PC-3 (cell line): ENCODE measurements at places on chromosomes 11 and 22. TPM values are rescaled to one million over a fixed set of nuclear protein-coding genes. Genes with fewer than 3 reads are reported as not detected.

The FAM180B gene
- not detected in 2 replicates for total RNA-seq

The POTEH gene
- total RNA-seq = not detected in 2 replicates

The RIMBP3B gene
- total RNA-seq = 0.06 TPM in 1 of 2 replicates, not detected in the other

The SHISA8 gene
- not detected in 2 replicates for total RNA-seq

The MAPK8IP2 gene
- 1.2 and 1.5 TPM in 2 replicates for total RNA-seq

The SCN3B gene
- total RNA-seq = 0.23 and 0.26 TPM in 2 replicates

The TREH gene
- total RNA-seq = not detected in 2 replicates

The MFNG gene
- total RNA-seq = 1.7 and 2.4 TPM in 2 replicates

GRCh38 chr11:87926250-87926970 lies 248.8 kb downstream of the RAB38 start:
- H3K4me1 ChIP-seq = peaks cover 23% of the 10 kb centered on the region
- peak overlapping the region; percentile 8; the same call in 1 of the 2 replicates for H3K4me3 ChIP-seq
- no peaks in the 10 kb centered on the region for H3K27me3 ChIP-seq
- H3K27ac ChIP-seq = peak overlapping the region; percentile 82
- DNase-seq = peak; percentile 98
- no peaks in the 10 kb centered on the region for H3K36me3 ChIP-seq

DNA sequence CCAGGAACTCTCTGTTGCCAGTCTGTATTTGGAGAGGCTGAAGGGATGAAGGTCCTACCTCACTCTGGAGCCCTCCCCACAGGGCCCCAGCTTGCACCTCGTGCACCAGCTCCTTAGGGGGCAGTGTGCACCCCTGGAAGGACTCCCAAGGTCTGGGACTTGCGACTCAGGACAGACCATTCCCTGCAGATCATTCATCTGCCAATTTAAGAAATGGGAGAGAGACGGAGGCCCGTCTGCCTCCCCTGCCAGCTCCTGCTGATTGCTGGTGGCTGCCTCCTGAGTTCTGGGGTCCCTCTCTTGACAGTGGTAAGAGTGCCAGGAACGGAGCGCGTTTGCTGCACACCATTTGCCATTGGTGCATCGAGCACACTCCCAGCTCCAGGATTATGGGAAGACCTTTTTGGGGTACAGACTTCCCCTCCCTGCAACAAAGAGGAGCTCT lies 27.4 kb upstream of the MALAT1 start:
- DNase-seq = peak; percentile 59
- peaks cover 37% of the 10 kb centered on the region for H3K4me1 ChIP-seq
- H3K27me3 ChIP-seq = no peaks in the 10 kb centered on the region
- H3K36me3 ChIP-seq = no peaks in the 10 kb centered on the region
- peak overlapping the region; percentile 5; the same call in 1 of the 2 replicates for H3K4me3 ChIP-seq
- peak overlapping the region; percentile 95 for H3K27ac ChIP-seq

GRCh38 chr11:17588721-17589120 lies 41.7 kb downstream of the OTOG start:
- H3K27me3 ChIP-seq = peaks cover 69% of the 10 kb centered on the region
- H3K27ac ChIP-seq = no peak overlapping the region

- H3K36me3 ChIP-seq = peaks cover 36% of the 10 kb centered on the region
- DNase-seq = no peak
- no peaks in the 10 kb centered on the region for H3K27me3 ChIP-seq
- no peak overlapping the region for H3K27ac ChIP-seq
These were observed 15.3 kb upstream of the CDC42BPG start for GRCh38 chr11:64859542-64860414.

DNA sequence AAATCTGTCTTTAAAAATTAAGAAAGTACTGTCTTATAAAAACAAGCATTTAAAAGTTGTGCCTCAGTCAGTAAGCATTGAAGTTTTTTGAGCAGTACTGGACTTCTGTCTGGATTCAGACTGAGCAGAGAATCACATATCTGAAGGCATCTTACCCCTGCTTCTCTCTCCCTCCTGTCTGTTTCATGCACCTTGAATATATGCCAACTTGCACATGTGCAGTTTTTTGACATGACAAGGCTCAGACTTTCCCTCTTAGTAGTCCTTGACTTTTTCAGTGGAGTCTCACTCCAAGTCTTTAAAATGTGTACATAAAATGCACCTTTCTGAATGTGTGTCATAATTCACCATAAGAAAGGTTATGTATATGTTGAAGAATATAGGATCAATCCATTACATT lies 19.8 kb downstream of the SPECC1L start:
- H3K27ac ChIP-seq = no peak overlapping the region
- no peak for DNase-seq
- H3K4me3 ChIP-seq = no peak overlapping the region
- peaks cover 15% of the 10 kb centered on the region; the same call in 1 of the 2 replicates for H3K4me1 ChIP-seq
- H3K27me3 ChIP-seq = no peaks in the 10 kb centered on the region

DNA sequence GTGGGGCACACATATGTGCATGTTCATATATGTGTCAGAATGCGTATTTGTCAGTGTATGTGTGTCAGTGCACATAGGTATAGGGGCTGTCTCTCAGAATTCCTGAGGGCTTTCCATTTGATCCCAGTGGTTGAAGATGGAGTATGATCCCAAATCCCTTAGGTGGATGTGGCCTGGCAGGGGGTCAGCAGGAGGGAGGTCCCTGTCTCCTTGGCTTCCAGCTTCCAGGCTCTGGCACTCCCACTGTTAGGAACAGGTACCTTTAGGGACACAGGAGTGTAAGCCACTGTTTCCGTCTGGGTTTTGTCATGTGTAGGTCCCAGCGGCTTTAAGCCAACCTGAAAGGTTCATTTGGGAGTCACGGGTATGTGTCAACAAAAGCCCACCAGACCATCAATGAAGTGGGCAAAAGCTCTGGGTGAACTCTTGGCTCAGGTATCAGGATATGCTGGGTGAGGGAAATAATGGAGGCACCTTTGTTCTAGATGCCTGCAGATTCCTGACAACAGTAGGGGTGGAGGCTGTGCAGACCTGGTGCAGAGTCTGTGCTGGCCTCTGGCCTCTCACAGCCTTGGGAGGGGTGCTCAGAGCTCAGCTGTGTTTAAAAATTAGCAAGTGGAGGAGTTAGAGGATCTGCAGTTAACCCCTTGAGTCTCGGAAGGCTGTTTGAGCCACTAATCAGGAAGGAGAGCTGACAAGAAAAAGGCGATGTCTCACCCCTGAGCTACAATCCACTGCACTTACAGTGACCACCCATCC lies 9.0 kb downstream of the KCNQ1OT1 start:
- 0 out of 2 replicates have a peak, but pooled peaks cover 3% of the 10 kb centered on the region for H3K36me3 ChIP-seq
- no peaks in the 10 kb centered on the region for H3K27me3 ChIP-seq
- H3K4me1 ChIP-seq = no peaks in the 10 kb centered on the region
- no peak overlapping the region for H3K27ac ChIP-seq

GRCh38 chr22:37487571-37487970 lies 1.4 kb upstream of the MFNG start:
- H3K4me3 ChIP-seq = no peak overlapping the region
- H3K27ac ChIP-seq = no peak overlapping the region
- H3K4me1 ChIP-seq = peaks cover 3% of the 10 kb centered on the region; the same call in 1 of the 2 replicates

GRCh38 chr11:12636871-12637410 lies 37.3 kb upstream of the TEAD1 start:
- H3K36me3 ChIP-seq = no peaks in the 10 kb centered on the region
- no peak overlapping the region for H3K27ac ChIP-seq
- no peak for DNase-seq
- H3K27me3 ChIP-seq = no peaks in the 10 kb centered on the region
- H3K4me1 ChIP-seq = no peaks in the 10 kb centered on the region
- no peak overlapping the region for H3K4me3 ChIP-seq

- peak overlapping the region; percentile 66 for H3K4me3 ChIP-seq
- H3K36me3 ChIP-seq = peaks cover 24% of the 10 kb centered on the region
- H3K27ac ChIP-seq = peak overlapping the region; percentile 99
- DNase-seq = peak; percentile 92
- peaks cover 34% of the 10 kb centered on the region for H3K4me1 ChIP-seq
- no peaks in the 10 kb centered on the region for H3K27me3 ChIP-seq
These were observed 80.7 kb upstream of the PPARA start for GRCh38 chr22:46069521-46070214.

- no peak for DNase-seq
- no peaks in the 10 kb centered on the region for H3K36me3 ChIP-seq
- 0 out of 2 replicates have a peak, but pooled peaks cover 4% of the 10 kb centered on the region for H3K4me1 ChIP-seq
- no peak overlapping the region for H3K27ac ChIP-seq
- H3K27me3 ChIP-seq = no peaks in the 10 kb centered on the region
These were observed 20.7 kb downstream of the FAM83F start for GRCh38 chr22:40015358-40015976.

- H3K27ac ChIP-seq = no peak overlapping the region
- DNase-seq = no peak
- H3K4me1 ChIP-seq = peaks cover 13% of the 10 kb centered on the region
- H3K36me3 ChIP-seq = no peaks in the 10 kb centered on the region
These were observed 84.7 kb upstream of the BARX2 start for GRCh38 chr11:129290966-129291365.

GRCh38 chr11:40514124-40514523 lies 945.3 kb downstream of the LRRC4C start:
- H3K4me1 ChIP-seq = no peaks in the 10 kb centered on the region
- no peaks in the 10 kb centered on the region for H3K36me3 ChIP-seq
- peak; percentile 61 for DNase-seq
- H3K27me3 ChIP-seq = no peaks in the 10 kb centered on the region
- H3K27ac ChIP-seq = no peak overlapping the region

DNA sequence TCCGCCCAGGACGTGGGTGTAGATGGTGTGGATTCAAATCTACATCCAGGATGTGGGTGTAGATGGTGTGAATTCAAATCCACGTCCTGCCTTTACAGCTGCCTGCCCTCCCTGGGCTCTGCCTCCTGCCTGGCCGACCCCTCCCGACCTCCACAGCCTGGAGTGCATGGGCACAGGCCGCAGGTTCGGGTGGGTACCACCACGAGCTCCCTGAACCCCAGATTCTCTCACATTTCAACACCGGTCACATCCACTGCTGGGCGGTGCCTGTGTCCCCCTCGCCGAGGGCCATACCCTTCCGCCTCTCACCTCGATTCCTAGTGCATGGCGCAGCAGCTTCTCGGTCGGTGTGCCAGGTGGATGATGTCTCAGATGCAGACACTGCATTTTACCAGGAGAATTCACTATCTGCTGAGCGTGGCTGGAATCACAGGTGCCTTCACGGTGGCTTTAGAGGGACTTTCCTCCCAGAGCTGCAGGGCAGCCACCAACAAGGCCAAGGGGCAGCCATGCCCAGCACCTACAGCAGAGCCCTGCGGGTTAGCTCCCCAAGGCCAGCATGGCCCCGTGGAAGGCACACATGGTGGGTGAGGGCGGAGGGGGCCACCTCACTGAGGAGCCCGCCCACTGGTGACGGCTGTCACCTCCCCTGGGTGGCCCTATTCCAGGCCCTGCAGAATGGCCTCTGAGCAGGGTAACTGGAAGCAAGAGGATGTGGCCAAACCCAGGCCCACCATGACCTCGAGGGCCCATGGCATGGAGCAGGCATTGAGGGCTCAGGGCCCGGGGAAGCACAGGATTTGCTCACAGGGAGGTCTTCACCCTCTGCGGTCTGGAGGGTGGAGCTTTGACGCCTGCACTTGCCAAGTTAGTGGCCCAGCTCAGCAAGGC lies 638.5 kb downstream of the TBC1D22A start:
- H3K27me3 ChIP-seq = no peaks in the 10 kb centered on the region
- peaks cover under 1% of the 10 kb centered on the region; the same call in 1 of the 2 replicates for H3K4me1 ChIP-seq
- DNase-seq = no peak
- H3K4me3 ChIP-seq = no peak overlapping the region
- no peak overlapping the region for H3K27ac ChIP-seq

DNA sequence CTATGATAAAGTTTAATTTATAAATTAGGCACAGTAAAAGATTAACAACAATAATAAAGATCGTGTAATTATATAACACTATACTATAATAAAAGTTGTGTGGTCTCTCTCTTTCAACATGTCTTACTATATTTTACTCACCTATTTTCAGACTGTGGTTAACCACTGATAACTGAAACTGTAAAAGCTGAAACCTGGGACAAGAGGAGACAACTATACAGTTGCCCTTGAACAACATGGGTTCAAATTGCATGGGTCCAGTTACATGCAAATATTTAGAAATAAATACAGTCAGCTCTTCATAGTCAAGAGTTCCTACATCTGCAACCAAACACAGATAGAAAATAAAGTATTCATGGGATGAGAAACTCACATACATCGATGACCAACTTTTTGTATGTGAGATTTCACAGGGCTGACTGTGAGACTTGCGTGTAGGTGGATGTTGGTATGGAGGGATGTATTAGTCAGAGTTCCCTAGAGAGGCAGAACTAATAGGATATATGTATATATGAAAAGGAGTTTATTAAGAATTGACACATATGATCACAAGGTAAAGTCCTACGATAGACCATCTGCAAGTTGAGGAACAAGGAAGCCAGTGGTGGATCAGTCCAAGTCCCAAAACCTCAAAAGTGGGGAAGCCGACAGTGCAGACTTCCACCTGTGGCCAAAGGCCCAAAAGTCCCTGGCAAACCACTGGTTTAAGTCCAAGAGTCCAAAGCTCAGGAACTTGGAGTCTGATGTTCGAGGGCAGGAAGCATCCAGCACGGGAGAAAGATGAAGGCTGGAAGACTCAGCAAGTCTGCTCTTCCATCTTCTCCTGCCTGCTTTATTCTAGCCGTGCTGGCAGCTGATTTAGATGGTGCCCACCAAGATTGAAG lies 359.5 kb downstream of the INSC start:
- no peaks in the 10 kb centered on the region for H3K4me1 ChIP-seq
- H3K27me3 ChIP-seq = no peaks in the 10 kb centered on the region
- no peak overlapping the region for H3K4me3 ChIP-seq
- no peaks in the 10 kb centered on the region for H3K36me3 ChIP-seq
- no peak for DNase-seq

DNA sequence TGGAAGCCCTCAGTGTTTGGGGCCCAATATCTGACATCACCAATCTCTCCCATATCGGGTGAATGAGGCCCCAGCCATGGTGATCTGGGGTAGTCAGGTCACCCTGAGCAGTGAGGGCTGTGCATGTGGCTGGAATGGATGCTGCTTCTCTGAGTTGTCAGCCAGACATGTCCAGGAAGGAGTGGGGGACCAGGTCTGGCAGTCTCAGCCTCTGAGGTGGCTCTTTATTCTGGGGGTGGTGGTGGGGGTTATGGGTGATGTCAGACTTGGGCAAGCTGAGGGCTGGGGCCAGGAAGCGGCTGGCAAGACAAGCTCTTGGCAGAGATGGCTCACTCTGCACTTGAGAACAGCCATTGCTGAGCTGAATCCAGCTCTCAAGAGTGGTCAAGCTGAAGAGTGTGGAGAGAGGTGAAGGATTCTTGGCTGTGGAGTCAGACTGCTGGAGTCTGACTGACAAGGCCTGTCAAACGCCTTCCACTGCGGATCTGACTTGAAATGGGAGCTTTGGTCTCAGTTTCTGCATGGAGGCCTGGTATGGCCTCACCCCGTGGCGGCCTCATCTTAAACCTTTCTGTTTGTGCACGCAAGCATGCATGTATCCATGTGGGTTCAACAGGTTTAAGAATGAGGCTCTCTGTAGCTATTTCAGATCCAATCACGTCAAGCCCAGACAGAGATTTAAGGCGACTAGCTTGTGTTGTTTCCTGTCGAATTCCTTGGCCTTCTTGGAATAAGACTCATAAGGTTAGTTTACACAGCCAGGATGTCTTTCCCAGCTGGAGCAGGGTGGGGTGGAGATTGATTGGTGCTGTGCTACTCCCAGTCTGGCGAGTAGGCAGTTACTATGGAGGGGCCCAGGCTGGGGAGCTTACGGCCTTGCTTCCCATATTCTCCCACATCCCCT lies 83.9 kb upstream of the TIMP3 start:
- H3K27ac ChIP-seq = no peak overlapping the region
- H3K4me3 ChIP-seq = no peak overlapping the region
- no peaks in the 10 kb centered on the region for H3K4me1 ChIP-seq
- no peak for DNase-seq

- no peaks in the 10 kb centered on the region for H3K36me3 ChIP-seq
- H3K4me1 ChIP-seq = peaks cover 46% of the 10 kb centered on the region
- no peak for DNase-seq
- H3K27me3 ChIP-seq = no peaks in the 10 kb centered on the region
- no peak overlapping the region for H3K27ac ChIP-seq
These were observed 55.8 kb upstream of the RRAS2 start for GRCh38 chr11:14414470-14415461.
